ENCODE measurements at places on chromosomes 16 and 17. TPM values are rescaled to one million over a fixed set of nuclear protein-coding genes. Genes with fewer than 3 reads are reported as not detected.

CES1 gene
- total RNA-seq: 26.4 TPM

SGCA gene
- 7.8 TPM for total RNA-seq

ANTKMT gene
- 98.7 TPM for total RNA-seq

CCDC57 gene
- total RNA-seq: 91.2 TPM

BEAN1 gene
- 0.21 TPM for total RNA-seq

KRT12 gene
- total RNA-seq: not detected

NAGS gene
- total RNA-seq: 0.84 TPM

EPN3 gene
- not detected for total RNA-seq

SLC38A8 gene
- not detected for total RNA-seq

TOM1L2 gene
- 83.4 TPM for total RNA-seq

NPIPA5 gene
- total RNA-seq: 4.8 TPM

All from tibial nerve (tissue), 4 donors.